IMR-90 (cell line): ENCODE measurements at places on chromosomes 5 and 9. TPM values are rescaled to one million over a fixed set of nuclear protein-coding genes. Genes with fewer than 3 reads are reported as not detected.
A peak's percentile ranks its signal among the peaks of the same experiment; 100 is the strongest.

ADAMTS16 gene
- polyA plus RNA-seq, result 0.03 and 0.09 TPM in 2 replicates

AUH gene
- 5.7 and 5.9 TPM in 2 replicates for polyA plus RNA-seq

FOXD4 gene
- 0.03 and 0.09 TPM in 2 replicates for polyA plus RNA-seq

MARCHF11 gene
- polyA plus RNA-seq, result not detected in 2 replicates

KCNIP1 gene
- not detected in 2 replicates for polyA plus RNA-seq

RGS3 gene
- 65.6 and 68.7 TPM in 2 replicates for polyA plus RNA-seq

DNA sequence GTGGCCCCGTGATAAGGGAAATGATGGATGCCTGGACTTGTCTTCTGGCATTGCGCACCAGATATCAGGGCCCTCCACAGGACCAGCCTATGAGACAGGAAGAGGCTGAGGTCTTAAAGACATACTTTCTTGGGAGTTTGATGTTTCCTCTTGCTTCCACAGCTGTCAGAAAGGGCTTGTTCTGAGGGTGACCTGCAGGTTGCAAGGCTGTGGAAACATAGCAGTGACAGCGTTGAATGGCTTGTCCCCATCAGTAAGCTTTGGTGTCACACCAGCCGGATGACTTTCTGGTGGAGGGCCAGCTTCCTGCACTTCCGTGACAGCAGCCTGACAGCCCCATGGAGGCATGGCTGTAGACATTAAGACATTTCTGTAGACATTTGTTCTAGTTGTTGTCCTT lies 143.2 kb downstream of the C9orf152 start:
- H3K4me1 ChIP-seq, result peaks cover 19% of the 10 kb centered on the region
- H3K27me3 ChIP-seq, result no peaks in the 10 kb centered on the region
- DNase-seq, result no peak
- H3K36me3 ChIP-seq, result peaks cover 21% of the 10 kb centered on the region
- peak overlapping the region; percentile 10; the same call in 1 of the 2 replicates for H3K27ac ChIP-seq
- no peak overlapping the region for H3K4me3 ChIP-seq

DNA sequence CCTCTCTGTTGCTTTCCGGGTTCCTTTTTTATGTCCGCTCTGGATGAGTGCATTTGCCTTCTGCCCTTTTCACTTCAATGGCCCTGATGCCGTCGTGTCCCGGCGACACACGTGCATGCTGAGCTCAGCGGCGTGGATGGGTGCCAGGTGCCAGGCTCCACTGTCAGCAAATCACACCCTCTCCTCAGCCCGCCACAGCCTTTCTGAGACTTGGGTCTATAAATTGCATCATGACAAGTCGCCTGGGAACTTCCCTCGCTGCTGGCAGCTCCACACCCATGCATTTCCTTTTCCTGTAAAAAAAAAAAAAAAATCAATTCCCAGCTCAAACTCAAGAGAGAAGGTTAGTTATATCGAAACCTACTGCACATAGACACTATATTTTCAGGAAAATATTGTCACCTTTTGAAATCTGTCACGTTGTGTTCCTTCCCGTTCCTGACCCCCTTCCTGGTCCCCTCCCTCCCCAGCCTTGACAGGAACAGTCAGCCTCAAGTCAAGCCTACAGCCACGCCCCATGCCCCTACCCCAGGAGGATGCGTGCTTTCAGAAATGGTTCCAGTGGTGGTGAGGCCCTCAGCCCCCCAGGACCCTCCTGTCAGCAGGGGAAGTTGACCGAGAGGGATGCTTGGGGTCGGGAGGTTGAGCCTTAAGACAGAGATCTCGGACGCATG lies 110.3 kb upstream of the PTCH1 start:
- H3K27me3 ChIP-seq, result peaks cover 7% of the 10 kb centered on the region; the same call in 1 of the 2 replicates
- H3K4me1 ChIP-seq, result peaks cover 5% of the 10 kb centered on the region; the same call in 1 of the 2 replicates
- DNase-seq, result no peak
- no peak overlapping the region for H3K27ac ChIP-seq

- peak; percentile 64 for DNase-seq
- 0 out of 2 replicates have a peak, but pooled peaks cover 1% of the 10 kb centered on the region for H3K36me3 ChIP-seq
- no peaks in the 10 kb centered on the region for H3K27me3 ChIP-seq
- no peak overlapping the region for H3K4me3 ChIP-seq
- H3K4me1 ChIP-seq, result peaks cover 19% of the 10 kb centered on the region
These were observed 11.9 kb downstream of the TNFAIP8 start for GRCh38 chr5:119367502-119368237.

DNA sequence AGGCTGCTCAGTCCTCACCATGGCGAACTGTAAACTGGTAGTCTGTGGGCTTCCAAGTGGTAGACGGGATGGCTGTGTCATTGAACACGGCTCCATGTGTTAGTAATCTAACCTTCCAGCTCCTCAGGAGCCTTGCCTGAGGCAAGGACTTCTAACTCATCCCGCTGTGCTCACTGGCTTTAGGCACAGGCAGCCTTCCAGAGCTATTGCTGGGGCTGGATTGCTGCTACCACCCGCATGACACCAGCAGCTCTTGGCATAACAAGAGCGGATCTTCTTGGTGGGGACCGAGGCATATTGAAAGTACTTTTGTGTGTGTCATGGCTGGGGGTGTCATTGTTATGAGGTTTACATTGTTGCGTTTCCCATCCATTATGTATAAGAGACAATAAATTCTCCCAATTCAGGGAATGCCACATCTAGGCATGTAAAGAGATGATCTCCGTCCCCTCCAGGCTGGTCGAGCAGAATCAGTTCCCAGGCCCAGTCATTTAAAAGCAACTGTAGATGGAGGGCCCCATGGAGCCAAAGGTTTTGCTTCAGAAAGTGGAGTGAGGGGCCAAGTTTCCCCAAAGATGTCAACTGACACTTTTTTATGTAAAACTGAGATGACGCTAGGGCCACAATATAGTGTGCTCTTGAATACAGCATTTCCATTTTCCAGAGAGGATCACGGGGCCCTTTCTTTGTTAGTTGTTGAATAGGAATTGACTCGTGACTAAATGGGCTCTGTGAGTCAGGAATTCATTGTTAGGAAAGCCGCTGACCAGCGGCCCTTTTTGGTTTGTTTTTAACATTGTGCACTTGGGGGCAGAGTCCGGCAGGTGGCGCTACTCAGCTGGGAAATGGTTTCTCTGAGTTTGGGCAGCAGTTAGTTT lies 759.5 kb downstream of the TAF11L14 start:
- no peak overlapping the region for H3K27ac ChIP-seq
- no peak overlapping the region for H3K4me3 ChIP-seq
- DNase-seq, result peak; percentile 18
- H3K36me3 ChIP-seq, result no peaks in the 10 kb centered on the region
- no peaks in the 10 kb centered on the region for H3K27me3 ChIP-seq

DNA sequence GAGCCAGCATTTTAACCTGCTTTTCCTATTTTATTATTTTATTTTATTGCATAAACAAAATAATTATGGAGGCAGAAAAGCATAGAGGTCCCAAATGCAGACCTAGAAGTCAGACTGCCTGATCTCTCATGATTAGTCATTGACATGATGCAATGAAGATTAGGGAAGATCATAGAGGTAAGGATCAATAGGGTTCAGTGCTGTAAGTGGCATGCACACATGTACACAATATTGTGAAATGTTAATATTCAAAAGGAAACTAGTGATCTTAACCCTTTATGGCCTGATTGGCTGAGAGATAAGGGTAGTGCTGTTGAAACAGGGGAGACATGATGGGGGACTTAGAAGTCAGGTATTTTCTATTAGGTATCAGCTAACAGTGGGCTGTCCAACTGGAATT lies 1.1 kb upstream of the FRRS1L start:
- no peak overlapping the region for H3K4me3 ChIP-seq
- peaks cover 46% of the 10 kb centered on the region for H3K27me3 ChIP-seq
- no peaks in the 10 kb centered on the region for H3K4me1 ChIP-seq
- no peak for DNase-seq
- H3K36me3 ChIP-seq, result no peaks in the 10 kb centered on the region
- no peak overlapping the region for H3K27ac ChIP-seq

DNA sequence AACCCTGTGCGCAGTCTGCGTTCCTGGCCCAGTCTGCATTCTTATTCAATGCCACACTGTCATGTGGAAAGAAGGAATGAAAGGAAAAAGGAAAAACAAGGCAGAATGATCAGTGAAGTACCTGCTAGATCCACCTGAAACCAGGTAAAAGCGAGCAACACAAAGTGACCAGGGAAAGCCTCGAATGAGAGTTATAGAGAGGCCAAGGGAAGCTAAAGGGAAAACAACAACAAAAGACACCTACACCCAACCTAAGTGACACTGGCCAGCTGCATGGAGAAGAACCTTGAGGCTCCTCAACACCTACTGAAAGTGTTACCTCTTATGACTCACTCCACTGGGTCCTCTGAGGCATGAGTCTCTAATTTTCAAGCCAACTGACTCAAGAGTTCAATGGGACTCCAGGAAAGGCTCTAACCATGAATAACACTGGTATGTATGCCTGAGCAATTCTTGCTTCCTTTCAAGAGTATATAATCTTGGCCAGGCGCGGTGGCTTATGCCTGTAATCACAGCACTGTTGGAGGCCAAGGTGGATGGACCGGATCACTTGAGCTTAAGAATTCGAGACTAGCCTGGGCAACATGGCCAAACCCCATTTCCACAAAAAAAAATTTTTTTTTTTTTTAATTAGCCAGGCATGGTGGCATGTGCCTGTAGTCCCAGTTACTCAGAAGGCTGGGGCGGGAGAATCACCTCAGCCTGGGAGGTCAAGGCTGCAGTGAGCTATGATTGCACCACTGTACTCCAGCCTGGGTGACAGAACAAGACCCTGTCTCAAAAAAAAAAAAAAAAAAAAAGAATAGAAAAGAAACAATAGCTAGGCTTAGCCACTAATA lies 29.0 kb downstream of the MTMR12 start:
- no peaks in the 10 kb centered on the region for H3K27me3 ChIP-seq
- H3K4me1 ChIP-seq, result peaks cover 4% of the 10 kb centered on the region; the same call in 1 of the 2 replicates
- no peak overlapping the region for H3K27ac ChIP-seq
- peak; percentile 68 for DNase-seq

GRCh38 chr9:37732086-37732741 lies 21.4 kb upstream of the TRMT10B start:
- no peak overlapping the region for H3K4me3 ChIP-seq
- no peaks in the 10 kb centered on the region for H3K36me3 ChIP-seq
- no peaks in the 10 kb centered on the region; the same call in 1 of the 2 replicates for H3K4me1 ChIP-seq
- no peak for DNase-seq
- H3K27me3 ChIP-seq, result peaks cover 50% of the 10 kb centered on the region
- H3K27ac ChIP-seq, result no peak overlapping the region

- no peaks in the 10 kb centered on the region for H3K36me3 ChIP-seq
- H3K27ac ChIP-seq, result no peak overlapping the region
- peaks cover 24% of the 10 kb centered on the region for H3K4me1 ChIP-seq
- no peaks in the 10 kb centered on the region for H3K27me3 ChIP-seq
These were observed 221.4 kb downstream of the SNX18 start for GRCh38 chr5:54738973-54739367.

- DNase-seq, result no peak
- H3K36me3 ChIP-seq, result peaks cover 9% of the 10 kb centered on the region
- H3K4me3 ChIP-seq, result no peak overlapping the region
- peaks cover 3% of the 10 kb centered on the region for H3K4me1 ChIP-seq
- H3K27ac ChIP-seq, result no peak overlapping the region
These were observed 4.9 kb downstream of the GTF3C5 start for GRCh38 chr9:133035669-133036068.

- no peaks in the 10 kb centered on the region for H3K27me3 ChIP-seq
- H3K27ac ChIP-seq, result no peak overlapping the region
- no peaks in the 10 kb centered on the region for H3K4me1 ChIP-seq
- DNase-seq, result no peak
- H3K4me3 ChIP-seq, result no peak overlapping the region
These were observed 262.8 kb downstream of the FAM114A2 start for GRCh38 chr5:153775923-153776322.

- H3K27me3 ChIP-seq, result peaks cover under 1% of the 10 kb centered on the region
- H3K4me1 ChIP-seq, result no peaks in the 10 kb centered on the region
- H3K4me3 ChIP-seq, result no peak overlapping the region
These were observed 54.2 kb upstream of the IRX4 start for GRCh38 chr5:1936901-1937300.

DNA sequence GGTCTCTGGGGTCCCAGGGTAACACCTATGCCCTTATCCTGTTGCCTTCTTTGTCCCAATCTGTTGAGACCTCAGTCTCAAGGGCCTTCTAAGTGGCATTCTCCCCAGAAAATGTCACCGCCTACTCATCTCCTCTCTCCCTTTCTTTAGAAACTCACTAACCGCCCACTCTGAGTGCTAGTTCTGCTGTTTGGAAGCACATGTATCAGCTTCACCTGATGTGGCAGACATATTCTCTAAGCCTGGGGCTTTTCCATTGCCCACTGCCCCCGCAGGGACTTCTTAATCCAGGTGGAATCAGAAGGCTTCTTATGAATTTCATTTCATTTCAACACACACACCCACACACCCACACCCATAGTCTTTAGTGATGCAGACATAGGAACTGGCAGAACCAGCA lies 165.1 kb downstream of the ASTN2 start:
- no peak overlapping the region for H3K4me3 ChIP-seq
- no peak for DNase-seq
- no peaks in the 10 kb centered on the region for H3K4me1 ChIP-seq
- H3K36me3 ChIP-seq, result no peaks in the 10 kb centered on the region
- H3K27ac ChIP-seq, result no peak overlapping the region
- H3K27me3 ChIP-seq, result no peaks in the 10 kb centered on the region

DNA sequence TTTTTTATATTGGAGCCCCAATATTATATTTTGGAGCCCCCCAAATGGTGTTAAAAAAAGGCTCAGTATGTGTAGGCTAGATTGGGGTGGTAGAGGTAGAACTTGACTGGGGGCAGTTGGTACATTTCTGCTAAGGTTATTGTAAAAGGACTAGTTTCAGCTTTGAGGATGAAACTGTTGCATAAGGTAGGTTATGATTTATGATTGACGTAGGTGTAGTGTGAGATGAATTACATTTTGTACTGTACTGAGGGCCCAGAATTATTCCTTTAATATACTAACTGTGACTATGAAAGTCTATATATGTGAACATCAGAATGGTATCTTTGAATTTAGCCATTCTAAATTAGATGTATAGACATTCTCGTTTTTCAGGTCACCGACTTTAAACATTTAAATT lies 3.6 kb downstream of the RIC1 start:
- no peak for DNase-seq
- no peaks in the 10 kb centered on the region for H3K27me3 ChIP-seq
- peaks cover 2% of the 10 kb centered on the region; the same call in 1 of the 2 replicates for H3K4me1 ChIP-seq

- H3K4me3 ChIP-seq, result no peak overlapping the region
- H3K4me1 ChIP-seq, result no peaks in the 10 kb centered on the region
- no peaks in the 10 kb centered on the region for H3K36me3 ChIP-seq
These were observed 770.2 kb upstream of the FAM174A start for GRCh38 chr5:99765011-99765410.

- no peak overlapping the region for H3K27ac ChIP-seq
- H3K27me3 ChIP-seq, result peaks cover 9% of the 10 kb centered on the region; the same call in 1 of the 2 replicates
- H3K4me3 ChIP-seq, result peak overlapping the region; percentile 94
- no peak for DNase-seq
- no peaks in the 10 kb centered on the region for H3K36me3 ChIP-seq
These were observed 1.1 kb upstream of the CEP72 start for GRCh38 chr5:610744-611730.

- no peak for DNase-seq
- H3K27ac ChIP-seq, result no peak overlapping the region
- H3K27me3 ChIP-seq, result peaks cover 69% of the 10 kb centered on the region
These were observed 54.6 kb upstream of the RXRA start for GRCh38 chr9:134271338-134272301.

DNA sequence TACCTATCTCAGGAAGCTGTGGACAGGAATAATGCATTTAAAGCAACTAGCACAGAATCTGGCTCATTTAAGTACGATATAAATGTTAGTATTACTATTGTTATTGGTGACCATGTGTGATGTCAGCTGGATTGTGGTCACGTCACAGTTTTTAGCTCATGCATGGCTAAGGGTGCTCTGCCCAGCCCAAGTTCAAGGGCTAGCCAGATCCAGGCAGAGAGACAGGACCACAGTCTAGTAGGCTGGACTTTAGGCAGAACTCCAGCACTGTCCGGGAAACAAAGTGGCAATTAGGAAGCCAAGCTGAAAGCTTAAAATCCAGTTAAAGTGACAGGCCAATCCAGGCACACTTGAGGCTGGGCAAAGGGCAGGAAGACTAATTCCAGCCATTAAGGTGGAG lies 273.6 kb downstream of the ADAMTSL1 start:
- peak overlapping the region; percentile 48; the same call in 1 of the 2 replicates for H3K27ac ChIP-seq
- DNase-seq, result peak; percentile 5
- no peaks in the 10 kb centered on the region for H3K27me3 ChIP-seq
- H3K4me3 ChIP-seq, result no peak overlapping the region
